ENCODE measurements at places on chromosomes 6 and 20. TPM values are rescaled to one million over a fixed set of nuclear protein-coding genes. Genes with fewer than 3 reads are reported as not detected.

MRPS10 gene
- total RNA-seq = 59.5 TPM

HLA-DPA1 gene
- not detected for total RNA-seq

GRCh38 chr6:135877666-135878065 is 26.2 kb downstream of the PDE7B start:
- DNase-seq = no peak

- DNase-seq = no peak
Measured at GRCh38 chr6:46134216-46134615, 4.4 kb downstream of the ENPP4 start.

DNA sequence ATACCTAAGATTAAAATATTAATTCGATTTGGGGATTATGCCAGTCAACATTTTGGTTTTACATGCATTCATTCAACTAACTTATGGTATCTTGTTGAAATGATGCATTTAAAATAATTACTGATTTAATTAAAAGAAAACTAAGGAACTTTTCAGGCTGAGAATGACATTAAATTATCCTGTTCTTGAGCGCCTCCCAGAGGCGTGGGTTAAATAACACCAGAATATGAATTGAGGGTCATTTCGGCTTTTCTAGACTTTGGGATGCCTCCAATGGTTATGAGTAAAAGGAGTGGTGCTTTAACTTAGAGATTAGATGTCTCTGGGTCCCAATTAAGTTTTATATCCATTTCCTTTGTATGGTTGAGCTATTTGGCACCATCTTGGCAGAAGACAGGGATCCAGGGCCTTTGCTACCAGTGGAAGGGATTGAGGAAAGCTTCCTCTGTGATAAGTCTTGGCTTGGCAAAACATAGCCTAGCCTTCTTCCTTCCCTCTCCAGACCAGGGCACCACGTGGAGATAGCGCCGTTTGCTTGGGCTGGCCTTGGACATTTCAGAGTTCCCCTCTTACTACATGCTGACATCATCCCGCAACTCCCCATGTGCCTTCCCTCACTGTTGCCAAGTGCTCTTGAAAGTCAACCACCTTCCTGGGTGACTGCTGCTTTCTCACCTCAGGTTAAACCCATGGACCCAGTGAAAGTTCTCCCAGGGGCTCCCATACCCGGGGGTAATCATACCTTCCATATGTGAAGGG is 28.7 kb downstream of the GNAS start:
- DNase-seq = no peak

DNA sequence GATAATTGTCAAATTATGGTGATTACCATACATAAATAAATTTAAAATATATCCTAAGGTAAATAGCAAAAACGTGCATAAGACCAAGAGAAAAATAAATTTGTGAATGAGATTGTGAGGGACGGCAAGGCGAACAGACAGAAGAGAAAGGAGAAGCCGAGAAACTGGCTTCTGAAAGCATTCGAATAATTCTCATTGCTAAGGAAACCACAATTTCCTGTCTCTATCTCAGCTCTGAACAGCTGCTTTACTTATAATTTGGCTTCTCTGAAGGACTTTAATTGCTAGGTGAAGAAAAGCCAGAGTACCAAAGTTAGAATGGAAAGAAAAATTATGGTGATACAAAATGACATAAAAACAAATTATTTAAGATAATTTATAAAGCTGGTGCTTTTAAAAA is 79.0 kb upstream of the RGS17 start:
- peak; percentile 78 for DNase-seq

DNA sequence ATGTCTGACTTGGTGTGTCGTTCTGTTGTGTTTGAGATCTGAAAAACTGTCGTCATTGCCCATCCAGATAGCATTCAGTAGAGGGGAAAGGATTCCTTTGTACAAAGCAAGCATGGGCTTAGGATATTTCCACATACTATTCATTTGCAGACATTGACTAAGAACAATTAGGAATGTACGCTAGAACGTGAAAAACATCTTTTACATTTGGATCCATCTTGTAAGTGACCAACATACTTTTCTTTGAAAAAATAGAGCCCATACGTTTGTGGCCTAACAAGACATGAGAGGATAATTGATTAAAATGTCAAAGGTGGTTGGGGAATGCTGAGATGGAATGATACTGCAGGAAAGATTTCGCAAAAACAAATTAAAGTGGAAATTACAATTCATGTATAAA is 225.8 kb upstream of the QKI start:
- DNase-seq = no peak

DNA sequence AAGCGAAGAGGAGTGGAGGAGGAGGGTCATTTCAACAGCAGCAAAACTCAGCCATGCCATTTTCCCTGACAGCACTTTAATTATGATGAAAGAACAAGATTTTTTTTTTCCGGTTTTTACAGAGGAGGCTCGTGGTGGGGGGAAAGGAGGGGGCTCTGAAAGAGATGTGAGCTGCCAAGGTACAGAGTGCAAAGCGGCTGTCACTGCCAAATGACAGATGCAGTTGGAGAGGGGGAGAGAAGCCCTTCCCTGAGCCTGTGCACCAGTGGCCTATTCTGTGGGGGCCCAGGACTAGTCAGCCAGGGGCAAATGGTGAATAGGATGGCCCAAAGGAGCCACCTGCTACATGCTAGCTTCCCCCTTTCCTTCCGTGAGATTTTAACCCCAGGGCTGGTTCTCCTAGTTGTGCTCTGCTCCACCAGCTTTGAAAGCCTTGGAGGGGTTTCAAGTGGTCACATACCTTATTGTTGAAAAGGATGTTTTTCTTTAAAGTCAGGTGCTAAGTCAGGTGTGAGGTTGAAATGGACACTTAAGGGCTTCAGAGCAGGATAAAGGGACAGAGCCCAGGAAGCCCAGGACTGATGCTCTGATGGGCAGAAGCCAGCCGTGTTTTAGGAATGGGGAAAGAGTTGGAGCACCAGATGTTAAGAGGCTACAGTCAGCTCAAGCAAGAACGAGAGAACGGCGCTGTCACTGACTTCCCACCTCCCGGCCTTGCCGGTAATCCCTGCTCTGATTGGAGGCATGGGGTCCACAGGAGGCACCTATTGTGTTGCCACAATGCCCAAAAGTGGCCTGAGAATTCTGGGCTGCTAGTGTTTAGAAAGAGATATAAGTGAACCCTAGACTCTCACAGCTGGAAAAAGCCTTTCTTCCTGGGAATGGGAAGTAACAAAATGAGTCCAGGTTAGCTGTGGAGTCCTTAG is 24.8 kb downstream of the GNAS start:
- no peak for DNase-seq

GRCh38 chr6:161276605-161277155 is 2.8 kb upstream of the AGPAT4 start:
- no peak for DNase-seq

SLC24A3 gene
- total RNA-seq = 0.38 TPM

WFDC5 gene
- not detected for total RNA-seq

DNA sequence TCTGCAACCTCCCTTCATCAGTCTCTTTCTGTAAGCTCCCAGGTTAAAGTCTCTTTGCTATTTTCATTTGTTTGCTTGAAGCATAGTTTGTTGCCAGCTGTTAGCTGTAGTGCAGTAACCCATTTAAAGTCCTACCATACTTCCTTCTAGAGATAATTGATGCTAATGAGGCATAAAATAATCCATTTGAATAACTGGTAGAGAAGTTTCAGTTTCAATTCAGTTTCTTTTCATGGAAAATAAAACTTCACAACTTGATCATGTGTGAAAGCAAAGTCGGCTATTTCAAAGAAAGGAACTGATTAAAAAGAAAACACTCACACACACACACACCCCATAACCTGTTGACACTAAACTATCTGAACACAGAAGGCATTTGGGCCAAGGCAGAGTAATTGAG is 68.5 kb upstream of the TENT5A start:
- DNase-seq = no peak

- no peak for DNase-seq
Measured at GRCh38 chr20:44614525-44614924, 32.1 kb downstream of the PKIG start.

DNA sequence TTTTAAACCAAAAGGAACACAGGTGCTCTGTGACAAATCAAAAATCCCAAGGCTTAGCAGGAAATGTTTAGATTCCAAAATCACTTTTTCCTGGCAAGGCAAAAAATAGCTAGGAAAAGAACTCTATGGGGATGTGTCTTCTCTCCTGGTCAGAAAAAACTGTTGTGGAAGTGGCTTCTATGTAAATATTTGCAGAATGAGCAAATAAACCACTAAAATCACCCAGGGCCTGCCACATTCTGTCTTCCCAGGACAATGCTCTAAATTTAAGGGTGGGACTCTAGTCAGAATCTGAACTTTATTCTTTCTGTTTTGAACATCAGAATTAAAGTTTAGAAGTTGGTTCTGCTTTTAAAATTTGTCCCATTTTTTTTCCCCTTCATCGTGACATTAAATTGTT is 29.3 kb downstream of the GCM1 start:
- peak; percentile 14 for DNase-seq

SLC22A23 gene
- 0.81 TPM for total RNA-seq

DNA sequence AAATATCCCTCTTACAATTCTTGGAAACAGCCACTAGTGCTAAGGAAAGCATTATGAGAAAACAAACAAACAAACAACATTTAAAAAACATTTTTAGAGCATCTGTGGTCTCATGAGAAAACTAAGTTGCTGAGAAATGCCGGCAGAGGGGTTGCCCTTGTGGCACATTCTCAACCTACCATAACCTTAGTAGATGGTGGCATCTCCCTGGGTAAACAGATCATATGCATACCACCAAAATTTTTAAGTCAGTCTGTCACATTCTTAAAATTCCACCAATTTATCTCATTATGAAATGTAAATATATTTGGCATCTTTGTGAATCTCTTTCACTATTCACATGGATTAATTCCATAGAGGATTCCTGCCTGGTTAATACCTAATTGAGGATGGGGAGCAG is 575.7 kb upstream of the MARCKS start:
- DNase-seq = peak; percentile 7

- no peak for DNase-seq
Measured at GRCh38 chr6:77074037-77074713, 389.1 kb downstream of the HTR1B start.

DNA sequence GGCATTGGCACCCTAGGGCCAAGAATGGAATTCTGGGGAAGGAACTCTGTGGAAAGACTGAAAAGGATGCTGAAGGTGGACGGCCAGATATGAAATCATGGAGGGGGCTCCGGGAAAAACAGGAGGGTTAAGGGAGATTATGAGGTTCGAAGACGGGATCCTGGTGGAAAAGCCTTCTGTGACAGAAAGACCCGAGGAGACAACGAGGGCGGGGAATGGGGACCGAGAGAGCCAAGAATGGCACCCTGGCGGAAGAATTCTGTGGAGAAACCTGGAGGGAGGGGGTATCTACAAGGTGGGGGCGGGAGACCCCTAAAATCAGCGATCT is 426 bp downstream of the TRMT6 start:
- DNase-seq = no peak
